ENCODE measurements at places on chromosomes 6 and 20.
A peak's percentile ranks its signal among the peaks of the same experiment; 100 is the strongest.

GRCh38 chr20:1935696-1936366, 40.6 kb downstream of the SIRPA start:
- no peak for DNase-seq

- no peak for DNase-seq
Measured at GRCh38 chr20:38278131-38278530, 17.6 kb upstream of the KIAA1755 start.

- no peak for DNase-seq
Measured at GRCh38 chr6:70507161-70507560, 59.6 kb upstream of the SDHAF4 start.

- no peak for DNase-seq
Measured at GRCh38 chr20:2771631-2772080, 28.8 kb downstream of the CPXM1 start.

DNA sequence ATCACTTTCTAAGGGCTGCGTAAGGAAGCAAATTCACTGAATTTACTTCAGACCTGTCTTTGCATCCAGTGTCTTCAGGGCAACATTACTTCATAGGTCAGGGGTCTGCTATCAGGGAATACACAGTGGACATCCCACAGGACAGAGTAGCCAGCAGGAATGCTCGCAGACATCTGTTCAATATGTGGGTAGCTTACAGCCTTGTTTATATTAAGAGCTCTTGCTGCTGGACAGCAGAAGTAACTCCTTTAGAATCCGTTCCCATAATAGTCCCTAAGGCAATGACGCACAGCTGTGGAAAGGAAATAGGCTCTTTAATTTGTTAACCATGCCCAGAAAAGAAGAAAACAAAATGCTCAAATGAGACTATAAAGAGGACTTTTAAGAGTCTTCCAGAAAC, 198.7 kb downstream of the MOXD1 start:
- DNase-seq: no peak

GRCh38 chr6:7121700-7122241, 14.0 kb downstream of the RREB1 start:
- DNase-seq: no peak

DNA sequence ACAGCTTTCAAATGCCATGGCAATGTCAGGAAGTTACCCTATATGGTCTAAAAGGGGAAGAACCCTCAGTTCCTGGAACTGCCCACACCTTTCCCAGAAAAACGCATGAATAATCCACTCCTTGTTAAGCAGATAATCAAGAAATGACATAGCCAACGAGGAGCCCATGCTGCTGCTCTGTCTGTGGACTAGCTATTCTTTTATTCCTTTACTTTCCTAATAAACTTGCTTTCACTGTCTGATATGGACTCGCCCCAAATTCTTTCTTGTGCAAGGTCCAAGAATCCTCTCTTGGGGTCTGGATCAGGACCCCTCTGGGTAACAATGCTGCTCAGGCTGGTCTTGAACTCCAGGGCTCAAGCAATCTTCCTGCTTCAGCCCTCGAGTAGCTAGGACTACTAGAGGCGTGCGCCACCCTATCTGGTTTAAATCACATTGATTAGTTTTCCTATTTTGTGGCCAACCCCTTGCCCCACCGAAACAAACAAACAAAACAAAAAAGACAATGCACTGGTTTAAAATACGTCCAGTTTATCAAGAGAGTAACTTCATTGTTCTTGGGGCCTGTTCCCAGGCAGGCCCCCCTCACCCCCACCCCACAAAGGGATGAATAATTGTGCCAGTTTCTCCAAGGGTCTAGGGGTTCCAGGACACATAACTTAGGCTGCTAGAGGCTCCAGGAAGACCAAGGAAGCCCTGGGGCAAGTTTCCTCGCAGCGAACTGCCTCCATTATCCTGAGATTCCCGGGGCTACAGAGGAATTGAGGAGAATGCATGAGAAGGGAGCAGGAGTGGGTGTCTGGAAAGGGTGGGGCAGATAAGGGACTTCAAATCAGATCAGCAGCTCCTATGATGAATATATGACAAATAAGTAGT, 10.1 kb upstream of the AKAP12 start:
- DNase-seq: peak; percentile 15

DNA sequence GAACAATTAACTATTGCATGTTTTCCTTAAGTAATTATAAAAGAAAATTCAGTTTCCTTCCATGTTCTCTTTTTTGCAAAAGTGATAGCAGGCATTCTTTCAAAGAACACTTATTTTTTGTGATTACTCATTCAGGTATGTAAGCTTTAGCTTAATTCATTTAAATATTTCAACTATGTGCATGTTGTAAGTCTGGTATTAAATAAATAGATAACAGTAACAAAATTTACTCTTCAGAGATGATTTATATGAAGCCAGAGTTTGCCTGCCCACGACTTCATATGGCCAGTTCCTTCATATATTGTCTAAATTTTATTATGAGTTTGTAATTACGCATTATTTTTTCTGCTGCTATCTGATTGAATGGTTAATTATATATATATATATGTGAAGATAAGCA, 110.9 kb downstream of the ADGRG6 start:
- DNase-seq: no peak

GRCh38 chr6:88848870-88849269, 114.5 kb downstream of the RNGTT start:
- DNase-seq: no peak

DNA sequence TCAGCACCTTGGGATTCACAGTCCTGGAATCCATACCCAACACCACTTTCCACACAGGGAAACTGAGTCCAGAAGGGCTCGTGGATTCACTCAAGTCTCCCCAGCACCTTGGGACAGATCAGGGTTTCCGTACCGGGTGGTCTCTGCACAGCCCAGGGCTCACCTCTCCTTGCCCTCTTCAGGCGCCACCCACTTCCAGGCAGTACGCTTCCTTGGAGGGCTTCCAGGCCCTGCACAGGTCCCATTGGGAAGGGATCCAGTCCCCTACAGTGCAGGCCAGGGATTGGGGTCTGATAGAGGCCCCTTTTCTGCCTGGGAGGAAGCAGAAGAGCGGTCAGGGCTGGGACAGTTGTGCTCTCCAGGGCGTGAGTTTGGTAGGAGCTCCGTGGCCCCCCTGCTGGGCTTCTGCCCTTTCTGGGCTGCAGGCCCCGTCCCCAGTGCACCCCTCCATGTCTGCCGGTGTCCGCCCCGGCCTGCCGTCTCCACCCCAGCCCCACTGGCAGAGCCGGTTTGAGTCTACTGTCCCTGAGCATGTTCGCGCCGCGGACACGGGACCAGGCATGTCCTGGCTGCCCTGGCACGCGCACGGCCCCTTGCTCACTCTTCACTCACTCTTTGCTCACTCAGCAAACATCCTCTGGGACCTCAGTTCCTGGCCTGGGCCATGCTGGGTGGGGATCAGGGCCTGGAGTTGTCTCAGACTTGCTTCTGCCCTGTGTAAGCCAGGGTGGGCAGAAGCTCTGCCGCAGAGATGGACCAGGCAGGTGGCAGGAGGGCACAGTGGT, 12.6 kb downstream of the SRC start:
- DNase-seq: no peak

DNA sequence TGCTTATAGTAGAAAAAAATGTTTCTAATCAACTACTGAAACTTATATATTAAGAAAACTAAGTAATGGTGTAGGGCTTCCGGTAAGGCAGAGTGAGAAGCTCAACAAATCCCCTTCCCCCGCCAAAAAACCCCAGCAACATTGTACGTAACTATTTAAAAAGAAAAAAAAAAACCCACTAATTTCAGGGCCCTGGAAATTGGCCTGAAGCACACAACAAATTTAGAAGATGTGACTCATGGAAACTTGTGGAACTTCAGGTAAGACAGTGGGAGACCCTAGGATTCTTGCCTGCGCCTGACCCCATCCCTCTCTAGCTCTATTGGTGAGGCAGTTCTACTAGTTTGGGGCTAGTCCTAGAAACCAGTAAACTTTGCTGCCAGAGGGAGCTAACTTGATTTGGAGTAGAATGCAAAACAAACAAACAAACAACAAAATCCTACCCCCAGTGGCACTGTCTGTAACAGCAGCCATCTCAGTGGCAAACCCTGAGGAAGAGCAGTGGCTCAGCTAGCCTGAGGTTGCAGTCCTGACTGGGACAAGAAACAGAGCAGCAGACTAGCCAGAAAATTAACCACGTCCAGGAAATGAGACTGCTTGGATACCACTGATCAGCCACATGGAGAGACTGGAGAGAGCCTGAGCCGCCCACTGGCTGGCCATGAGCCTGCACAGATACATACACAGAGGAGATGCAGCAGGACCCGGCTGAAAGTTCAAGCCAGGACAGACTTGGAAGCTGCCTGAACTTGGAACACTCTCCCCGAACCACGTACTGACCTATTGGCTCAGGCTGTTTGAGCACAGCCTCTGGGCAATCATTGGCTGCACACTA, 135.1 kb downstream of the TBXT start:
- no peak for DNase-seq

GRCh38 chr6:131551902-131552301, 21.1 kb upstream of the ARG1 start:
- no peak for DNase-seq

GRCh38 chr20:9330151-9330550, 184.2 kb upstream of the LAMP5 start:
- no peak for DNase-seq

DNA sequence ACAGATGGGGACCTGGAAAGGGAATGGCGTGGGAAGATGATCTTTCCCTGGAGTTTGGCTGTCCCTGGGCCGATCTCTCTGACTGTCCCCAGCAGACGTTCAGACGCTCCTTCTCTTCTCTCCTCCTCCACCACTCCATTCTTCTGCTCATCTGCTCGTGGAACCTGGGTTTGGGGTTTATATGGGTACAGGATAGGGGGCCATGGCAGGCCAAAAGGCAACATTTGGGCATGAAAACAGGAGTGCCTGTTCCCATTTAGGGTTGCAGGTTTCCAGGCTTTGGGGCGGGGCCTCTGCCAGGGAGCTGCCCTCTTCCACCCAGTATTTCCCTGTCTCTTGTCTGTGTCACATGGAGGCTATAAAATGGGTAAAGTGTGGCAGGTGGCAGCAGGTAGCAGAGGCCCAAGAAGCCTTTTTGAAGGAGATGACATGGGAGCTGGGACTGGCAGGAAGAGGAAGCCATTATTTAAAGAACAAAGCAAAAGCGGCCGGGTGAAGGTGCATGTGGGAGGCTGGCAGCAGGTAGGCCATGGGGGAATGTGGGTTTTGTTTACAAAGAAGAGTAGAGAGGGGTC, 203.7 kb downstream of the BMP7 start:
- no peak for DNase-seq
